Chondrocyte (in vitro differentiated cells): ENCODE measurements at places on chromosomes 3 and 15.

DNA sequence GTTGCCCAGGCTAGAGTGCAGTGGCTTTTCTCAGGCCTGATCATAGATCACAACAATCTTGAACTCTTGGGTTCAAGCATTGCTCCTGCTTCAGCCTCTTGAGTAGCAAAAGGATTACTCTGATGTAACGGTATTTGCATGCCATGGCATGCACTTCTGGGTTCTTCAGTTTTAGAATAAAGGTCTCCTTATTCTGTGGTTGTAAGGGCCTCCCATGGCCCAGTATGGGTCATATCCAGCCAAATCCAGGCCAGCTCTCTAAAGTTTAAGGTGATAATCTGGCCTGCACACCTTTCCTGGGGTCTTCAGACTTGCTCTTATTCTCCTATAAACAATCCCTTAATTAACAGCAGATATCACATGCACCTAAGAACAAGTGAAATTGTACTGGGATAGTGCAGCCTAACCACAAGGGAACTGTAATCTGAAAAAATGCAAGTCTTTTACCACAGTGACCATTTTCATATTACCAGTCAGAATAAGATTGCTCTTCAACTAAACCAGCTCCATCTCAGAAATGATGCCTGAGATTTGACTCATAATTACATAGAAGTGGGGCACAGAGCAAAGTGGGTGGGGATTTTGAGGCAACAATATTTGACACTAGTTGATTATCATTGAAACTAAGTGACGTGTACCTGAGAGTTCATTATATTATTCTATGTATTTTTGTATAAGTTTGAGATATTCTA lies 25.4 kb downstream of the COMMD2 start:
- no peak for DNase-seq
- H3K36me3 ChIP-seq, result peaks cover 4% of the 10 kb centered on the region
- H3K27me3 ChIP-seq, result no peaks in the 10 kb centered on the region
- no peak overlapping the region for H3K27ac ChIP-seq

- peaks cover 40% of the 10 kb centered on the region for H3K27me3 ChIP-seq
- no peak overlapping the region for H3K4me3 ChIP-seq
- H3K36me3 ChIP-seq, result no peaks in the 10 kb centered on the region
- H3K4me1 ChIP-seq, result peaks cover 4% of the 10 kb centered on the region
- no peak for DNase-seq
These were observed 20.8 kb upstream of the HCN4 start for GRCh38 chr15:73389539-73389938.

GRCh38 chr3:116897382-116897781 lies 187.8 kb downstream of the TUSC7 start:
- H3K36me3 ChIP-seq, result no peaks in the 10 kb centered on the region
- H3K27me3 ChIP-seq, result peaks cover 5% of the 10 kb centered on the region
- no peaks in the 10 kb centered on the region for H3K4me1 ChIP-seq
- no peak for DNase-seq
- no peak overlapping the region for H3K4me3 ChIP-seq
- H3K27ac ChIP-seq, result no peak overlapping the region

- H3K4me3 ChIP-seq, result no peak overlapping the region
- no peak for DNase-seq
- H3K36me3 ChIP-seq, result peaks cover 8% of the 10 kb centered on the region
- H3K27me3 ChIP-seq, result no peaks in the 10 kb centered on the region
- H3K27ac ChIP-seq, result no peak overlapping the region
These were observed 53.9 kb downstream of the PXYLP1 start for GRCh38 chr3:141285570-141285969.

DNA sequence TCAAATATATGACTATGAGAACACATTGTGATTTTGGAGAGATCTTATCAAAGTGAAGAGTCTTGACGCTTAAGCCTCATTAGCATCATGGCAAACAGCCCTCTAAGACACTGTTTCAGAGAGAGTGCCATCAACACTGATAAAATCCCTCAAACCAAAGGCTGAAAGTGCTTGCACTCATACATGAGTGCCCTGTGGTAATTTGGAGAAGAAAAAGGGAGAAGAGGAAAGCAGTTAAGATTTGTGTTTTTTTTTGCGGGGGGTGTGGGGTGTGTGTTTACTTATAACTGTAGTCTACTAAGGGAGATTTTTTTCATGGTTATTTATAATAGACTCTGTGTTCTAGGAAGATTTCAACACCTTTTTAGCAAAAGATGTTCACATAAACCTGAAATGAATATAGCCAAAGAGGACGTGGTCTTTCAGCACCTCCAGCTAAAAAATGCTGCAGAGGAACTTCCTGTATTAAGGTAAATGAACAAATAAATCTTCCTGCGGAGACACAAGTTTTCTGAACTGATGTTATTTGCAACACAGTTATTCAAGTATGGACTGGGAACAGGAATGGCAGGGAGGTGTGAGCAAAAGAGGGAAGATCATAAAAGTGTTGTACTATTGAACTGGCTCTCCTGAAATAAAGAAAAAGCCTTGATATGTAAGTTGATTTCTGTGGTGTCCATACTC lies 81.9 kb upstream of the TGFBR2 start:
- no peak overlapping the region for H3K4me3 ChIP-seq
- H3K4me1 ChIP-seq, result peaks cover 67% of the 10 kb centered on the region
- no peak overlapping the region for H3K27ac ChIP-seq
- DNase-seq, result no peak

GRCh38 chr3:126517291-126517951 lies at the start of gene UROC1:
Gene UROC1 (minus strand): TSS chr3:126517773. CDS start chr3:126517719, 54 bp downstream.
- no peaks in the 10 kb centered on the region for H3K36me3 ChIP-seq
- peaks cover 17% of the 10 kb centered on the region for H3K27me3 ChIP-seq
- DNase-seq, result peak; percentile 86
- H3K4me3 ChIP-seq, result no peak within 1 kb of the TSS
- H3K4me1 ChIP-seq, result peaks cover 3% of the 10 kb centered on the region
- no peak within 1 kb of the TSS for H3K27ac ChIP-seq

DNA sequence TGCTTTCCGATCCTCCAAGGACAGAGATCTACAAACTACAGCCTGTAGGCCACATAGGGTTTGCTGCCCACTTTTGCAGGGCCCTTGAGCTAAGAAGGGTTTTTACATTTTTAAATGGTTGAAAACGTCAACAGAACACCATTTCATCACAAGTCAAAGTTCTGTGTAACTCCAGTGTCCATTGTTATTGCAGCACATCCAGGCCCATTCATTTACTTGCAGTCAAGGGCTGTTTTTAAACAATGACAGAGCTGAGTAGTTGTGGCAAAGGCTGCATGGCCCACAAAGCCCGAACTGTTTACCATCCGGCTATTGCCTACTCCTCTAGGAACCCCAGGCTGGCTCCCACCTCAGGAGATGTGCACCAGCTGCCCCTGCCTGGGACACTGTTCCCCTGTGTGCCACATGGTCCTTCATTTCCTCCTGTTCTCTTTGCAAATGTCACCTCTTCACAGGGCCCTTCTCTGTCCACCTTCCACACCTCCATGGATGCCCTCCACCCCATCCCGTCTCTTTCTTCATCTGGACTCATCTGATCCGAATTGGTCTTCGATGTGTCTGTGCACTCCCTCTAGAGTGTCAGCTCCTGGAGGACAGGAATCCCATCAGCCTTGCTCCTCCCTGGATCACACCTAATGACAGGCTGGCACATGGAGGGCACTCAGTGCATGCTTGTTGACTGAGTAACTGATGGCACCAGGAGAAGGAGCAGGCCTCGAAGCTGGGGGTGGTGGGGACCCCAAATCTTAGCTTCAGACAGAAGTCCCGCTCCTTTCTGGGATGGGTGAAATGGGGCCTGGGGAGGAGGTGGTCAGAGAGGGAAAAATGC lies 69.5 kb upstream of the IQSEC1 start:
- peak; percentile 35 for DNase-seq
- no peaks in the 10 kb centered on the region for H3K4me1 ChIP-seq
- H3K27ac ChIP-seq, result no peak overlapping the region
- H3K4me3 ChIP-seq, result no peak overlapping the region

DNA sequence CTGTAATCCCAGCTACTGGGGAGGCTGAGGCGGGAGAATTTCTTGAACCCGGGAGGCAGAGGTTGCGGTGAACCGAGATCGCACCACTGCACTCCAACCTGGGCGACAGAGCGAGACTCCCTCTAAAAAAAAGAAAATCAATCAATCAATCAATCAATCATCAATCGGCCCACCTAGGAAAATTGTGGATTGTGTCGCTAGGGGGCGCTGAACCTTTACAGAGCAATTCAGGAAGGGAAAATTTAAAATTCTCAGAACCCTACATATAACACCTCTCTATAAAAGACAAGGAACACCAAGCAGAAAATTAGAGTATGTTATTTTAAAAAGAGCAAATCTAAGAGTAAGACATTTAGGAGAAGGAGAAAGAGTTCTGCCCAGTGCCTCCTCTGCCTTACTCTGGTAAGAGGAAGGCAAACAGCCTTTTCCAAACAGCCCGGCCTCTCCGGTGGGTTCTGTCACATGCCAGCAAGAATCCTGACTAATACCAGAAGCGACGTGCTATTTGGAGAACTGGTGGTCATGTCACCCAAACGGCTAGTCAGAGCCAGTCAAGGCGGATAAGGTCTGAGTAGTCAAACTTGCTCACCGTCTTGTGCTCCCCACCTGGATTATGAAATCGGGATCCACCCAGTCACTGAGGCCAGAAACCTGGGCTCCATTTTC lies 22.3 kb upstream of the SMCO1 start:
- no peak overlapping the region for H3K4me3 ChIP-seq
- no peak for DNase-seq
- no peaks in the 10 kb centered on the region for H3K36me3 ChIP-seq
- H3K27ac ChIP-seq, result no peak overlapping the region
- peaks cover 4% of the 10 kb centered on the region for H3K27me3 ChIP-seq

- DNase-seq, result no peak
- H3K36me3 ChIP-seq, result no peaks in the 10 kb centered on the region
- H3K27ac ChIP-seq, result no peak overlapping the region
- no peak overlapping the region for H3K4me3 ChIP-seq
- no peaks in the 10 kb centered on the region for H3K27me3 ChIP-seq
These were observed 660.2 kb upstream of the LMCD1 start for GRCh38 chr3:7841451-7841850.

GRCh38 chr3:8658306-8659212 lies 14.0 kb upstream of the SSUH2 start:
- H3K27ac ChIP-seq, result peak overlapping the region; percentile 94
- H3K4me3 ChIP-seq, result peak overlapping the region; percentile 34
- H3K4me1 ChIP-seq, result peaks cover 74% of the 10 kb centered on the region
- H3K27me3 ChIP-seq, result no peaks in the 10 kb centered on the region

GRCh38 chr15:67405208-67406191 lies 115.4 kb upstream of the C15orf61 start:
- H3K36me3 ChIP-seq, result no peaks in the 10 kb centered on the region
- H3K27me3 ChIP-seq, result peaks cover 10% of the 10 kb centered on the region
- peaks cover 16% of the 10 kb centered on the region for H3K4me1 ChIP-seq
- no peak overlapping the region for H3K4me3 ChIP-seq
- no peak overlapping the region for H3K27ac ChIP-seq

GRCh38 chr15:70502529-70502928 lies 260.8 kb downstream of the UACA start:
- no peaks in the 10 kb centered on the region for H3K36me3 ChIP-seq
- H3K4me1 ChIP-seq, result peaks cover 60% of the 10 kb centered on the region
- no peaks in the 10 kb centered on the region for H3K27me3 ChIP-seq
- no peak overlapping the region for H3K27ac ChIP-seq

- H3K27me3 ChIP-seq, result no peaks in the 10 kb centered on the region
- peaks cover 55% of the 10 kb centered on the region for H3K4me1 ChIP-seq
- no peak for DNase-seq
- H3K27ac ChIP-seq, result peak overlapping the region; percentile 94
- peaks cover 11% of the 10 kb centered on the region for H3K36me3 ChIP-seq
These were observed 33.0 kb upstream of the APH1B start for GRCh38 chr15:63244399-63244798.

- no peak overlapping the region for H3K27ac ChIP-seq
- DNase-seq, result no peak
- H3K36me3 ChIP-seq, result no peaks in the 10 kb centered on the region
- no peak overlapping the region for H3K4me3 ChIP-seq
These were observed 330.4 kb downstream of the EDEM1 start for GRCh38 chr3:5517921-5518320.

DNA sequence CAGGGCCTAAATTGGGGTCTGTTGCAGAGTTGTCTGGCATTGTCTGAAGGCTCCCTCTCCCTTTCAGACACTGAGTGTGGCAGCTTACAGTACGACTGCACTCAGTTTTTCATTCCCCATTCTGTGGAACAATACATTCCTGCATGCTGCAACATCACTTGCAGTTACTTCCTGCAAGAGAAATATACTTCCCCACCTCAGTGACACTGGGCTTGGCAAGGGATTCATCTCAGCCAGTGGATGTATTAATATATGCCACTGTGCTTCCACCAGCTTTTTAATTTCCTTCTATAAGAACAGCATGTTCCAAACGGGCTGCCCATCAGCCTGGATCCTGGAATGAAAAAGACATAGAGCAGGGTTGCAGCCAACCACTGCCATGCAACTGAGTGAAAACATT lies 23.1 kb downstream of the B3GALNT1 start:
- H3K36me3 ChIP-seq, result peaks cover 11% of the 10 kb centered on the region
- no peak overlapping the region for H3K4me3 ChIP-seq
- no peaks in the 10 kb centered on the region for H3K27me3 ChIP-seq
- peaks cover 14% of the 10 kb centered on the region for H3K4me1 ChIP-seq

GRCh38 chr15:35383506-35383905 lies 162.5 kb downstream of the DPH6 start:
- H3K27ac ChIP-seq, result no peak overlapping the region
- no peaks in the 10 kb centered on the region for H3K27me3 ChIP-seq
- peaks cover 8% of the 10 kb centered on the region for H3K4me1 ChIP-seq
- H3K36me3 ChIP-seq, result no peaks in the 10 kb centered on the region

- H3K4me1 ChIP-seq, result peaks cover 34% of the 10 kb centered on the region
- peaks cover 6% of the 10 kb centered on the region for H3K36me3 ChIP-seq
- no peaks in the 10 kb centered on the region for H3K27me3 ChIP-seq
- no peak for DNase-seq
- H3K27ac ChIP-seq, result no peak overlapping the region
These were observed 8.7 kb downstream of the ZNF774 start for GRCh38 chr15:90360746-90361145.

DNA sequence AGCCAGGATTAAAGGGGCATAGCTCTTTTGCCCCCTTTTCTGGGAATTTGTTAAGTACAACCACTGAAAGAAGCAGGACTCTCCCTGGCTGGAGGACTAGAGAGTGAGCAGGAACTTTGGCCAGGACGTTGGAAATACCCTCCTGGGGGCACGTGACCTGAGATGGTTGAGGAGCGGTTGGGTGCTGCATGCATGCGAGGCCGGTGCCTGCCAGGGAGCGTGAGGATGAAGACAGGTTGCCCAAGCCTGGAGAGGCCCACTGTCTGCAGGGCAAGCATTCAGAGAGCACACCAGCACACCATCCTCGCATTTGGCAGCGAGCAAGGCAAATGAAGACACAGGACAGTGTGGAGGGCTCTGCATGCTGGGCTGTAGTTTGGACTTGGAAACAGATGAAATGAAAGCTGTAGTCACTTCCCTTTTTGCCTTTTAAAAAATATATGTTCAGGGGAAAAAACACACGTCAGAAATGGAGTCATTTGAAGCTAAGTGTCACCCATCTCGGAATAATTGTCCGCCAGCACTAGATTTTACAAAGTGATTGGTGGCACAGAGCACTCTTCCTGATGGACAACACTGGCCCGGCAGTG lies 217.6 kb downstream of the SLCO3A1 start:
- no peak overlapping the region for H3K4me3 ChIP-seq
- no peak overlapping the region for H3K27ac ChIP-seq
- H3K27me3 ChIP-seq, result peaks cover 5% of the 10 kb centered on the region

GRCh38 chr3:139358841-139359562 lies 15.2 kb downstream of the MRPS22 start:
- peak overlapping the region; percentile 27 for H3K27ac ChIP-seq
- no peak overlapping the region for H3K4me3 ChIP-seq
- H3K27me3 ChIP-seq, result no peaks in the 10 kb centered on the region
- no peaks in the 10 kb centered on the region for H3K4me1 ChIP-seq
- peaks cover 54% of the 10 kb centered on the region for H3K36me3 ChIP-seq
